GM12878 (cell line): ENCODE measurements at places on chromosomes 4 and X. TPM values are rescaled to one million over a fixed set of nuclear protein-coding genes. Genes with fewer than 3 reads are reported as not detected.
A peak's percentile ranks its signal among the peaks of the same experiment; 100 is the strongest.

GRCh38 chr4:188008377-188008776, 12.8 kb downstream of the ZFP42 start:
- no peak for DNase-seq

DNA sequence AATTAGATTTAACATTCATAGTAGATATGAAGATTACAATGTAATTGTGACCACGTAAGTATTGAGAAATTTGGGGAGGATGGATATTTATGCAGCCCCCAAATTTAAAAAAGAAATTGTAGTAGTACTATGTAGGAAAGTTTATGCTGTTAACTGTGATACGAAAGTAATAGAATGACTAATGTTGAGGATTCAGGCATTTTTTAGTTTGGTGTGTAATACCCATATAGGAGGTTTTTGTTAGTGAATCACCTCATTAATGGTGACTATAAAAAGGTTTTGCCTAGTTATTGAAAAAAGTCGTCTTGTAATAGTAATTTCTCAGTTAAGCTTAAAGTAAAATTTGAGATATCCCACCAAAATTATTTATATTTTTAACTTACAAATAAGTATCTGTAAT, 67.2 kb downstream of the SMARCAD1 start:
- no peak for DNase-seq

DNA sequence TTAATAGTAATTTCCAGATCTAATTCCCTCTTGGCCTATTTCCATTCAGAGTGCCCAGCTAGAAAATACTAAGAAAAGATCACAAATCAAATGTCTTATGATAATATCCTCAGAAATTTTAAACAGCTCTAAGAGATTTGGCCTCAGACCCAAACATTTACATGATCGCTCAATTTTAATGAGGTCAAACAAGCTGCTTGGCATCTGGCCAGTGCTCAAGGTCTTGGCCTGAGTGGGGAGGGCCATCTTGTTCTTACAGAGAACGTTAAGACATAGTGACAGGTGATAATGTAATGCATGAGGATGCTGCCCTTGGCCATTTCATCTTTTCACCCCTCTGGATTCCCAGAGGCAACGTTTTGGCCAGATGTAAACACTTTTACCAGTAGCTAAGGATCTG, 159.2 kb upstream of the SLC7A11 start:
- no peak for DNase-seq

- DNase-seq: no peak
These were observed 154.2 kb downstream of the NHS start for GRCh38 chrX:17529151-17529745.

GRCh38 chr4:2691952-2692435, 64.1 kb downstream of the TNIP2 start:
- peak; percentile 28 for DNase-seq

Gene GRID2
- total RNA-seq: not detected in 2 replicates

DNA sequence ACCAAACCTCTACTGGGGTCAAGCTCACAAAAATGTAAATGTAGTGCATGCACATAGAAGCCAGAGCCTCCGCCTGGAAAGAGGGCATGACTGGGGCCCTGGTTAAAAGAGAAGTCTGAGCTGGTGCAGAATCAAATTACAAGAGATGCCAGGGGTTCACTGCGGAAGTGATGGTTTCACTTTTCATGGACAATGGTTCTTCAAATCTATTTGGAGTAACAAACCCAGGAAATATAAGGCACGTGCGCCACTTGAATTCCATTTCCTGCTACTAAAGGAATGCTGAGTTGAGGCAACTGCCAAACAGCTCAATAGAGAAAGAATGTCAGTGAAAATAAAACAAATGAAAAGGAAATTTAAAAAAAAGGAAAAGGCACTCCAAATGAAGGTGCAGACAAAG, 79.8 kb downstream of the FUNDC1 start:
- no peak for DNase-seq

DNA sequence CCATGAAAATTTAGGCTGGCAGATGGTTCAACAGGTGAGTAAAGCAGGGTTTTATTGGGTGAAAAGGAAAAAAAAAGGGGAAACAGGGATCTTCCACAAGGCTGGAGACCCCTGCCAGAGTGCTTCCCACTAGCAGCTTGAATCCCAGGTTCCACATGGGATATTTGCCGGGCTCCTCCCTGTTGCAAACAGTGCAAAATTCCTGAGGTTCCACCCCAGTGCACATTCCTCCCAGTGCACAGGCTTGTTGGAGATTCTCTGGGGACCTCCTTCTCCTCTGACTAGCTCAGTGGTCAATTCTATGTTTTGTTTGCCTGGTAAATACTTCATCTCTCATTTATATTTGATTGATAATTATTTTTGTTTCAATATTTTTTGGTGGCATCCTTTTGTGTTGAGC, 66.4 kb upstream of the UGT2B15 start:
- DNase-seq: no peak

GRCh38 chrX:63394872-63395271, 43.7 kb upstream of the SPIN4 start:
- DNase-seq: no peak

Gene MAN2B2
- total RNA-seq: 14.2 and 14.5 TPM in 2 replicates

DNA sequence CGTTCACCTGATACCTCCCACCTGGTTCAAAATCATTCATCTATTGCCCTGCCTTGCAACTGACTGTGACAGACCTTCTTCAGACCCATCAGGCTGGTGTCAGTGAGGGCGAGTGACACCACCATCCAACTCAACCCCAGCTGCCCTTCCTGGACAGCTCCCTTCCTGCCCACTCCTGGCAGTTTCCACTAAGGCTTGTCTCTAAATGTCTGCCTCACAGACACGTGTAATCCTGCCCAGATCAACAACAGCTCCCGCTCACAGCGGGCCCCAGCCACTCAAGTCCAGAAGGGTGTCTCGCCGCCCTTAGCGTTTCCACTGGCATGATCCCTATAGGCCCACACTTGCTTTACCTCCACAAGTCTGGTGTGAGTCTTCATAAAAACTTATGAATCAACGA, 28.9 kb downstream of the ACSL1 start:
- DNase-seq: no peak

Gene MAGED4
- total RNA-seq: not detected in 2 replicates

- no peak for DNase-seq
These were observed 236.1 kb downstream of the FBXO8 start for GRCh38 chr4:174047363-174047762.

DNA sequence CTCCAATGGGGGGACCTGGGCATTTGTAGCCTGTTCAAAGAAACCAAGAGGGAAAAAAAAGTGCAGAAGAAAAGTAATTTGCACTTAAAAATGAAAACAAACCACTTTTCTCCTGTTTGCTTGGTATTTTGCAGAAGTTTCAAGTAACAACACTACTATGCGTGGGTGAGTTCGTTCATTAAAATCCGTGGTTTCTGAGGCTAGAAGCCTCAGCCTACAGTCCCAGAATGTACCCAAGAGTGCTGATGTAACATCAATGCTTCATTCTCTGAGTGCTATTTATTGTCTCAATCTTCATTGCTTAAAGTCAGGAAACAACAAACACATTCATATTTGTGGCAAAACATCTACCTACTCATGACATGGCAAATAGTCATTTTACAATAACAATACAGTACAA, 29.2 kb downstream of the LGI2 start:
- DNase-seq: no peak

Gene GATB
- total RNA-seq: 31.0 and 31.5 TPM in 2 replicates

Gene DRD5
- total RNA-seq: not detected in 2 replicates

DNA sequence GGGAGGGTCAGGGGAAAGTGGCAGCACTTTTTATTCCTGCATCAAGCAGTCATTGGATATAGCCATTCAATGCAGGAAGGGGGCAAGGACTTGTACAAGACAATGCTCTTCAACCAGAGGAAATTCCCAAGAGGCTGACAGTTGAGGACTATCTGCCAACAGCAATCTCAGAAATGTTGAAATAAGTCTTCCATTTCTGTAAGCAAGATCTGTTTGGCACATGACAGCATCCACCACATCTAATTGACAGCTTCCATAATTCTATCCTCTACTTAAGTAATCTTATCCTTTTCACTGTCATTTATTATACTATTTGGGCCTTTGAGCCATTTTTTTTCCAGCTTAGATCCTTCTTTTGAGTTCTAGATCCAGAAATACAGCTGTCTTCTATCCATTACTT, 110.7 kb downstream of the CFAP299 start:
- no peak for DNase-seq

- no peak for DNase-seq
These were observed 138.4 kb upstream of the HCCS start for GRCh38 chrX:10972706-10973105.

Gene GPR34
- 0.13 TPM in 2 replicates for total RNA-seq

Gene GLOD5
- not detected in 2 replicates for total RNA-seq

Gene RBM3
- total RNA-seq: 269 and 304 TPM in 2 replicates

Gene FOXO4
- total RNA-seq: 6.9 and 8.1 TPM in 2 replicates

Gene TCEAL7
- not detected in 2 replicates for total RNA-seq

- no peak for DNase-seq
These were observed 4.0 kb downstream of the TIMP1 start for GRCh38 chrX:47586043-47586787.

DNA sequence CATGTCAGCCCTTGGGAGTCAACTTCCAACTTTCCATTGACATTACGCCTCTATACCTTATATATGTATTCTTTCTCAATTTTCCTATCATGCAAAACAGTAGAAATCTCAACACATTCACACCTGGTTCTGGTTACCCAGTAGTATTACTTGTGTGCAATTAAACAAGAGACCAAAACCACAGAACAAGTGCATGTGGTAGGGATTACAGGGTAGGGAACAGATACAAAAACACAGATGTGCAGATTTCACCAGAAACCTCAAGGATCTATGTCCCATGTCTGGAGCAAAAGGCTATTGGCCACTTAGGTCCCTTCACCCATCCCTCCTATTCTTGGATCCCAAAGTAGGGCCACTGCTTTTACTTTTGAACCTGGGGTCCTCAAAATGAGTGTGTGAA, 143.6 kb upstream of the ZCCHC13 start:
- no peak for DNase-seq

DNA sequence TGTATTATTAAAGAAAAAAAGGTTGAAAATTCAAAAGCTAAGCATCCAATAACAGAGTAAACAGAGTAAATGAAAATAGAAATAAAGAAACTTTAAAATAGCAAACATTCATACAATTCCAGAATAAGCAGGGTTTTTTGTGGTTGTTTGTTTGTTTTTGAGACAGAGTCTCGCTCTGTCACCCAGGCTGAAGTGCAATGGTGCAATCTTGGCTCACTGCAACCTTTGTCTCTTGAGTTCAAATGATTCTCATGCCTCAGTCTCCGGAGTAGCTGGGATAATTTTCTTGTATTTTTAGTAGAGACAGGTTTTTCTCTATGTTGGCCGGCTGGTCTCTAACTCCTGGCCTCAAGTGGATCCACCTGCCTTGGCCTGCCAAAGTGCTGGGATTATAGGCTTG, 6.6 kb upstream of the THOC2 start:
- no peak for DNase-seq

DNA sequence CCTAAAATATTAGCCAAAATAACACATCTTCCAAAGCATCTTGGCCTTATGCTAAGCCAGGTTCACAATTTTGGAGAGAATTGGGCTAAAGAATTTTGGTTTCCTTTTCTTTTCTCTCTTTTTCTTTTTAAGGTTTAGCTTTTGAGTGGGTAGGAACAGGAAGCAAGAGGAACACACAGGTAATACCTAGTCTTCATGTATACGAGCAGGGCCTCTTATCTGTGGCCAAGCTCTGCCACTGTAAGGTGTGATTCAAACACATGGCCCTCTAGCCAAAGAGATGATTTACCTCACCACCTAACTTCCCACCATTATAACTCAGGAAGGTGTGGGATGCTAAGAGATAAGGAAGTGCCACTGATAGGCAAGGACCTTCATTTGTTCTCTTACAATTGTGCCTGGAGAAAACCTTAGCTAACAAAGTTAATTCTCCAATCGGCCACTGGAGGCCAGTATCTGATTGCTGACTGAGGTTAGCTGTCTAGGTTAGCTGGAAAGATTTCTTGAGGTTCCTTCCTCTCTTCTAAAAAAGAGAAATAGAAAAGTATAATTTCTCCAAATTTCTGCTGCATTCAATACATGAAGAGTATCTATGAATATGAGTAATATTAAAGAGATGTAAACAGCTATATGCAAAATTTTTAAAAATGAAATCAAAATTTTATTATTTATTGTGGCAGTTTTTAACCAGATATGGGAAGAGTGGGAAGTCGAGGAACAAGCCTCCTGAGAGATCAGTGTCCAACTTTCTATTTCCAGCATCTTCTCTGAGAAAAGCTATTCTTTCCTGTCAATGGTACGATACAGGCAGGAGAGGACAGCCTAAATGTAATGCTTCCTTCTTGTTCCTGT, 30.1 kb upstream of the BBS7 start:
- DNase-seq: peak; percentile 12

Gene CTPS2
- total RNA-seq: 13.3 and 14.9 TPM in 2 replicates

DNA sequence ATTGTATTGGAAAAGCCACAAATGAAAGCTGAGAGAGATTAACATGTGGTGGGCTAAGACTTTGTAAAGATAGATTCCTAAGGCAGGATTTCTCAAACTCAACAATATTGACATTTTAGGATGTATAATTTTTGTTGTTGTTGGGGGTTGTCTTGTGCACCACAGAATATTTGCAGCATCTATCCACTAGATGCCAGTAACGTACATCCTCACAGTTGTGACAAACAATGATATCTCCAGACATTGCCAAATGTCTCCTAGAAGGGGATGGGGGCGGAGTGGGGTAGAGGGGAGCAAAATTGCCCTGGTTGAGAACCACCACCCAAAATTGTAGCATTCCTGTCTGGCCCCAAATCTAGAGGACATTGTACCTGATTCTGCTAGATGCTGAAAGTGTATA, 14.7 kb upstream of the CBR4 start:
- no peak for DNase-seq

DNA sequence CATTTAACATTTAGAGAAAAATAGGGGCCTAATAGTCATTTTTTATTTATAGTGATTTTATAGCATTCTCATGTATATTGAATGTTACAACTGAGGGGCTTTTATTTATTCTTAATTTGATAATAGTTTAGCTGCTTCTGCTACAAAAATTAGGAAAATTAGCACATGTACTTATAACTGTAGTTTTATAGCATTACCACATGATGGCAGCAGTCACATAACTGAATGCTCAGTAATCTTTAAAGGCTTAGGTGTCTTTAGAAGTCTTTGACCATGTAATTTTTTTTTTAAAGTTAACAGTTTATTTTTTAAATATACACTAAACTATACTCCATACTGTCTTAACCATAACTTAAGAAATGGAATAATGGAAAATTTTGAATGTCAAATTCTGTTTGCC, 136.6 kb downstream of the STAG2 start:
- DNase-seq: no peak

Gene TBX22
- not detected in 2 replicates for total RNA-seq

Gene GALNTL6
- not detected in 2 replicates for total RNA-seq

DNA sequence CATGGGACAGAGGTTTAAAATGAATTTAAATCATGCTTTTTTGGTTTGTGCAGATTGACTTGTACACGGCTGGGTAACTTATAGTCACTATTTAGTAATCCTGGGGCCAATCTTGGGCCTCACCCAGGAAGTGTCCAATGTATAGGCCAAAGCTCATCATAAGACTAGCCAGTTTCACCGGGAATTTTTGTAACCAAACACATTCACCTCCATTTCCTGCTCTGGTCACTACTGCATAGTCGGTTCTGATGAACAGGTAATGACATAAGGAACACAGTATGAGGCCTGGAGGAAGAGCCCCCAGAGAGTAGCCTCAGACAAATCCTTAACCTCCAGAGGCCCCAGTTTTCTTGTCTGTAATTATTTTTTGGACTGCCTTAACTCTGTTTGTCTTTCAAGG, 81.9 kb downstream of the HPRT1 start:
- DNase-seq: no peak

GRCh38 chrX:66022632-66023384, 17.1 kb downstream of the VSIG4 start:
- DNase-seq: no peak

Gene MMRN1
- 0.85 and 1.1 TPM in 2 replicates for total RNA-seq

Gene CENPE
- total RNA-seq: 35.6 and 42.6 TPM in 2 replicates

Gene HHIP
- total RNA-seq: 0.11 and 0.38 TPM in 2 replicates
